Common myeloid progenitor, CD34-positive (primary cell): ENCODE measurements at places on chromosomes 12 and 14.

DNA sequence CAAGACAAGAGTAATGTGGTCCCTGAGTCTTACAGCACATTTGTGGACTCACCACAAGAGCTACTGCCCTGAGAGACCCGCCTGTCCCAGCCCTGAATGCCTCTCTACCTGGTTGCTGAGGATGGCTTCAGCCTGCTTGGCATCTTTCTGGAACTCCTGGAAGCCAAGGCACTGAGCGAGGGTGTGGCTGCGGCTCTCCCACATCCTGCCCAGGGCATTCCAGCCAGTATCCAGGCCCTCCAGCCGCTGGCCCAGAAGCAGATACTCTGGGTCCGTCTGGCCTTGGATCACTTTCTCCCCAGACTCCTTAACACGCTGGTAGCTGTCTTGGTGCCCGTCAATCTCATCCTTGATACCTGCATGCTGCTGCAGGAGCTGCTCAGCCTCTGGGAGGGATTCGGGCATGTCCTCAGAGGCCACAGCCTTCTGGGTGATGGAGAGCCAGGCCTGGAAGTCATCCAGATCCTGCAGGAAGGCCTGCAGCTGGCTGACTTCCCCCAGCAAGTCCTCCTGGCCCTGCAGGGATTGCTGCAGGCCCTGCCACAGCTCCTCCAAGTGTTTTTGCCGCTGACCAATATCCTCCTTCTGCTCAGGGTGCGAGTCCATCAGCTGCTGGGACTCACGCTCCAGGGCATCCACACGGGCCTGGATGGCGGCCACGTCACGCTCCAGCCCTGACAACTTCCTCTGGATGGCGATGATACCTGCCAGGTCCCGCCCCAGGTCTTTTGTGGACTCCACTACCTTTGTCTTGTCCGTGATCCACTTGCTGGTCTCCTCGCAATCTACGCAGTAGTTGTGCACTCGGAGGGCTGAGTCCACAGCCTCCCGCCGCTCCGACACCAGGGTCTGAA is 82.3 kb downstream of the PLEKHG3 start:
- DNase-seq, result no peak

DNA sequence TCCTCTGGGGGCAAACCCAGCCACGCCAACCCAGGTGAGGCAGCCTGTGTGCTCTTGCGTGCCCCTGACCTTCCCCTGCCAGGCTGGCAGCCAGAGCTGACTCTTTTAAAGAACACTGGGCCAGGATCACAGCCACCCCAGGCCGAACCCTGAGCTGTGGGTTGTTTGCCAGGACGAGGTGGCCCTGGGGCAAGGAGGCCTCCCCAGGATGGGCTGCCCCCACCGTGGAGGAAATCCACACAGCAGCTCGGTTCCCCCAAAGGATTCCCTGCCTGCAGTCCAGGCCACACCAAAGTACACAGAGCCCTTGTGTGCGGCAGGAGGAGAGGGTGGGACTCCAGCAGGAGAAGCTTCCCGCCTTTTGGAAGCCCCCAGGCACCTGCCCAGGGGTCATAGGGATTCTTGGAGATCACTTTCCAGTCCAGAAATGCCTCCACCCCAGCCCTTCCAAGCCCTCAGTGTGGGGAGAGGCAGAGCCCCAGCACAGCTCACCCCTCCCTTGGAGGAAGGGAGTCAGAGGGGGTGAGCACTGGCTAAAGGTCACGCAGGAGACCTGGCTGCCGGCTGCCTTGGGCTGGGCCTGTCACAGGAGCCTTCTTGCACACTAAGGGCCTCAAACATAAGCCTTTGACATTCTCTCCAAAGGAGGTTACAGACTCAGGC is 115.6 kb downstream of the CALM1 start:
- DNase-seq, result no peak

GRCh38 chr14:23125933-23126524 is 7.0 kb upstream of the CEBPE start:
- DNase-seq, result no peak

DNA sequence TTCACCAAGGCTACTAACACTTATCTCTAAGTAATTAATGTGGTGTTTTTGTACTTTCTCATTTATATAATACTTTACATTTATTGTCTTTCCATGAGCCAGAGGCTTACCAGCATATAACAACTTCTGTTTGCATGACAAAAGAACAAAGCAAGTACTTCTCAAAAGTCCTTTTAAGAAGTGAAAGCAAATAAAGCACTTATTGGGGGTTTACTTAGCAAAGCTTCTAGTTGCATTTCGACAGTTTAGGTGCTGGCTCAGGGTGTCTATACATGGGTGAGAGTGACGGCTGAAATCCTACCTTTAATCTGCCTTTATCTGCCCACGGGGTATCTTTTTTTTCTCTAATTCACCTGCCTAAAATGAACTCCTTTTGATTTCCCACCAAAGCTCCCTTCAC is 21.0 kb upstream of the DCN start:
- DNase-seq, result no peak

GRCh38 chr14:89933002-89933401 is 21.5 kb downstream of the EFCAB11 start:
- DNase-seq, result no peak

DNA sequence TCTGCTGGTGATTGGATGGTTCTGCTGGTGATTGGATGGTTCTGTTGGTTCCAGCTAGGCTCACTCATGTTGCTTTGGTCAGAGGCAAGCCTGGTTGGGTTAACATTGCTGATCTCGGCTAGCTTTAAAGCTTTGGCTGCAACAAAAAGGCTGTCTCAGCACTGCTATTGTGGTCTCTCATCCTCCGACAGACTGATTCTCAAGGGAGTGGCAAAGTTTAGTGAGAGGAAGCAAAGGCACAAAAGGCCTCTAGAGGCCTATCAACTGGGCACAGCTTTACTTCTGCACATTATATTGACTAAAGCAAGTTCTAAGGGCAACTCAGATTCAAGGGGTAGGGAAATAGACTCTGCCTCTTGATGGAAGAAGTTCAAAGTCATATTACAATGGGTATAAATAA is 84.7 kb upstream of the LGR5 start:
- DNase-seq, result no peak

DNA sequence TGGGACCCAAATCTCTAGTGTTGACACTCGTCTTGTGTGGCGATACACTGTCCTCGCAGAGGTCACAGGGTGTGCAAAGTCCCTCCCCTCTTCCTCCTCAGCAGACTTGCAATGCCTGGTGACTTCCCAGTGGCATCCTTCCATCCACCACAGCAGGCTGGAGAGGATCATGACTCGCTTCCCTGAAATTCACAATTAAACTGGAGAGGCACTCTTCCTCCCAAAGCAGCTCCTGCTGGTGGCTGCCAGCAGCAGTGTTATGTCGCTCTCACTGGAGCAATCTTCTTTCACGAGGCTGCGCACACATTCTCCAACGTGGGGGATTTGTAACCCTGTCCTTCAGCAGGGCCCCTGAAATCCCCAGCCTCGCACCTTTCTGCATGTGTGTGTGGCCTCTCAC is 145.2 kb upstream of the TMCC3 start:
- no peak for DNase-seq

- DNase-seq, result no peak
Measured at GRCh38 chr12:47035484-47035883, 43.9 kb upstream of the PCED1B start.

GRCh38 chr14:105223770-105224544 is 24.4 kb upstream of the BTBD6 start:
- no peak for DNase-seq

- DNase-seq, result no peak
Measured at GRCh38 chr12:106096376-106096775, 42.4 kb downstream of the NUAK1 start.

DNA sequence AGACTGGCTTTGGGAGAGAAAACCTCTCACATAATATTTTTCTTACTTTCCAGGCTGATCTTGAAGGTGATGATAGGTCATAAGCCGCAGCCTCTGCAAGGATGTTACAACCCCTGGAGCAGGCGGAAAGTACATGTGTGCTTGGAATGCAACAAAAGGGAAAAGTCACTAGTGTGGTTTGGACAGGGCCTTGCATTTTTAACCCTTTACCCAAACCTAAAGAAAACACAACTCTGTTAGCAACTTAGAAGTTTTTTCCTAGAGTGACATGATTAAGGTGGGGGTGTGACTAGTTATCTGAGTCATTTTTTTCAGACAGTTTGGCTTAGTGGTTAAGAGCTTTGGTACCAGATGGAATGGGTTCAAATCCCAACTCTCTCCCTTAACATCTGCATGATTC is 97.0 kb downstream of the TMEM30B start:
- DNase-seq, result no peak

DNA sequence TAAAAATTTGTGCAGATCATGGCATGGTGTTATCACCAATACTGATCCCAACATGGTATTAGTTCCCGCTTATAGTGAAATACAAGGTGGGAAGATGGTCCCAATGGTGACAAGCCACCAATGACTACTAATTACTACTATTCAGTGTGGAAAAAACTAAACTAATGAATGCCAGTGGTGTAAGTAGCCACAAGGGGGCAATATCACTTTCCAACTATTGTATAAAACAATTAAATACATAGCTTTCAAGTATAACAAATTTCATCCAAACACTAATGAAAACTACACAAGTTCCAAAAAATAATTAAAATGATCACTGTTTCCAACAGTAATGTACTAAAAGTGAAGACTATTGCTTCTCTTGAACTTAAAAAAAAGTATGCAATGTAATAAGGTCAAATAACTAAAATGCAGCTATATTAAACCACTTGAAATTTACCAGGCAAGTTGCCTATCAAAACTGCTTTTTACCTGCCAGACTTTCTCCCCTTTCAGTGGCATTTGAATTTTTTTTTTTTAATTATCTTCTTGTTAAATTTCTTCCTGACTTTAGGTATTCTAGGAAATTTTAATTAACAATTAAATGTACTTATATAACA is 58.0 kb downstream of the PAPLN start:
- peak; percentile 58 for DNase-seq

DNA sequence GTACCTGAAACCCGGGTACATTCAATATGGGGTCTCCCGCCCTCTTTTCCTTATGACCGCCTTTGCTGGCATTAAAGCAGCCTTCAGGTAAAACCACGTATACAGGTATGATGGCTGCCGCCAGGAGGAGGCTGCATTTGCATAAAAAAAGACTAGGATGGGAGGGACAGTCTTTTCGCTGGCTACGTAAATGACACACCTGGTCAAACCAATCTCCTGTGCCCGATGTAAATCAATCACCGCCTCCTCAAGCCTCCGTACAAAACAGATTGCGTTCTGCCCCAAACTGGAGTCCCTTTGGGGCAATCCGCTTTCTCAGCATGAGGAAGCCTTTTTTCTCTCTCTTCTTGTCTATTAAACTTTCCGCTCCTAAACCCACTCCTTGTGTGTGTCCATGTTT is 8.1 kb upstream of the ALDH1L2 start:
- no peak for DNase-seq

DNA sequence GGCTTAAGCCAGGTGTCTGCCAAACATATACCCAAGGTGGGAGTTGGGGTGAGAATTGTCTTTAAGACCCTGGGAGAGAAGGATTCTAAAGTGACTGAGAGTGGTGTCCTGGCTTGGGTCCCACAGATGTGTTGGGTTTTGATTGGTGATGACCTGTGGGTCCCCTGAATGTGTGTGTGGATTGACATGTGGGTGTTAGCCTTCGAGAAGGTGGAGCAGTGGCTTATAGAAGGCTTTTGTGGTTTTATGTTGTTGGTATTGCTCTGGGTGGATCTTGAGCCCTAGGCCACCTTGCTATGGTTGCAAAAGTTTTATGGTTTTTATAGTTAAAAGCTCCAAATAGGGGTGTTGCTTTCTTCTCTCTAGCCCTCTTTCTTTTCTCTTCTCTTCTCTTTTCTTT is 29.7 kb downstream of the PLEKHG3 start:
- DNase-seq, result no peak

GRCh38 chr14:32256576-32256975 is 53.5 kb upstream of the RNU6-8 start:
- DNase-seq, result no peak

GRCh38 chr12:67241482-67241881 is 27.7 kb upstream of the CAND1 start:
- no peak for DNase-seq

DNA sequence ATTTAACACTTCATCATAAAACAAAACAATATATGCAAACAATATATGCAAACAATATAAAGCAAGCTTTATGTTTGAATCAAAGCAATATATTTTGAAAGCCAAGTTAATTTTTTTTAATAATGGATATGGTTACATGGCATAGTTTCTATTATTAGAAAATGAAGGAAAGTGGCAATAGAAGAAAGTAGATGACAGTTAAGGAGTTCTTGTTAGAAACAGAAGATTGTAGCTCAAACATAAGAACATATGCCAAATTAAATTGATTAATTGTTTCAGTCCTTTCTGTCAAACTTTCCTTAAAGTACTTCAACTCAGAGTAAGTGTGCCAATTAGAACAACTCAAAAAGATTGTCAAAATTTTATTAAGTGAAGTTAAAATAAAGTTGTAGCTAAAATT is 1248.3 kb downstream of the SLC16A7 start:
- no peak for DNase-seq

DNA sequence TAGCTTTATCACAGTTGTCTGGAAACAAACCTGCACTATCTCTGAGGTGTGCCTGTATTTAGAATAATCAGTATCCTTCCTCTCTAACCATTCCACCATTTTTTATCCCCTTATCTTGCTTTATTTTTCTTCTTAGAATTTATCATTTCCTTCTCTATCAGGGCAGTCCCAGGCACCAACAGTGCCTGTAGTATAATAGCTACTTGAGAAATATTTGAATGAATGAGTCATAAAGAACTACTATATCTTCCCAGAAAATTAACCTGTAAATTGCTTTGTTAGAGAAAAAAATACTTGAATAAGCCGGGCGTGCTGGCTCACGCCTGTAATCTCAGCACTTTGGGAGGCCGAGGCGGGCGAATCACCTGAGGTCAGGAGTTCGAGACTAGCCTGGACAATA is 21.2 kb upstream of the FOXJ2 start:
- no peak for DNase-seq
